COLO829 (cell line): ENCODE measurements at places on chromosomes 3 and 15.

- no peak for DNase-seq
Measured at GRCh38 chr15:58931987-58932588, 1.4 kb downstream of the SLTM start.

GRCh38 chr3:142210608-142211007 is 14.8 kb downstream of the GK5 start:
- DNase-seq = no peak

DNA sequence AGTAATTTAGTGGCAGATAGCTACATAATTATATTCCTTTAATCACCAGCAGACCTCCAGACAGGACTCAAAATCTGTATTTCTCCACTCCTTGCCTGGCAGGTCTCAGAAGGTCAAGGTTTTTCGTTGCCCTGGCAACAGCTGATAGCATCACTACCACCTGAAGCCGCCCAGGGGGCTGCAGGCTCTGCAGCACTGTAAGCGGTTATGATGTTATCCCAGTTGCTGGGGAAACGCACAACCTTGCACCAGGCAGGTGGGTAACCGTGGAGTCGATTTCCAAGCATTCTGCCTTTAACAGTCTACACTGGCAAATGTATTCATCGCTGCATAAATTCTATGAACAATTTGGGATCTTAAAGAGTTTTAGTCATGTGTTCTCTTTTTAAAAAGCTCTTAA is 756.3 kb downstream of the NTRK3 start:
- DNase-seq = no peak

DNA sequence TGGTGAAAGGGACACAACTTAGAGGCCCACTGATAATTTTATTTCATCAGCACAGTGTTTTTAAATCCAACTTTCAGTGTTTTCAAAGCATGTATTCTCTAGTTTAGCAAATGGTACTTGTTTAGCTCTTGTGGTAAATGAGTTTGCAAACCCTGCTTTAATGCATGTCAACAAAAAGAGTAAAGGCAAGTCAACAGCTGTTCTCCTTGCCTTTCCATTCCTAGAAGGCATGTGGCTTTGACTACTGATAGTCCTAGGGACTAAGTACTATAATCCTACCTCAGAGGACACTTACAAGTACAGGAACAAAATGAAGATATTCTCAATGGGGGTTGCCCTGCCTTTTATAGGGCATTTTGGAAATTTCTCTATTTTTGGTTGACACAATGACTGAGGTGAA is 13.1 kb downstream of the NPTN start:
- DNase-seq = no peak

DNA sequence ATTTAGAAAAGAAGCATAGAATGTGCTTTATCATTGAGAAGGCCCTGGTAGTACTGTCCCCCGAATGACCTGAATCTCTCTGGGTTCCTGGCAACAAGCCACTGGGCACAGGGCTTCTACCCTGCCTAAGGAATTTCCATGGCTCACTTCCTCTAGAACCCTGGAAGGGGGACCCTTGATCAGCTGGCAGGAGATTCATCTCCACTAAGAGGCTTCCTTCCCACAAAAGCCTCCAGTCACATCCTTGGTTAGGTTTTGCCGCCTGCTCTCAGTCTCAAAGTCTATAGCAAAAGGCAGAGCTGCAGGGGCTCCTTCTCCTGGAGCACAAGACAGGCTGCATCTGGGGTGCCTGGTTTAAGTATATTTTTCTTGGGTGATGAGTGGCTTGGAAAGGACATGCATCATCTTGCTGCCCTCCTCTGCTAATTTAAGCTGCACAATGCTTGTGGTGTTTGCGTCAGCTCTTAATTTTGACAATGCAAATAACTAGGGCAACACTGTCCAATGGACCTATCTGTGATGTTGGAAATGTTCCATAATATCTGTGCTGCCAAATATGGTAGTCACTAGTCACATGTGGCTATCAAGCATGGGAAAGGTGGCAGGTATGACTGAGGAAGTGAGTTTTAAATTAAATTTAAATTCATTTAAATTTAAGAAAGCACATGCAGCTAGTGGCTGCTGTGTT is 33.4 kb upstream of the RARRES1 start:
- no peak for DNase-seq

DNA sequence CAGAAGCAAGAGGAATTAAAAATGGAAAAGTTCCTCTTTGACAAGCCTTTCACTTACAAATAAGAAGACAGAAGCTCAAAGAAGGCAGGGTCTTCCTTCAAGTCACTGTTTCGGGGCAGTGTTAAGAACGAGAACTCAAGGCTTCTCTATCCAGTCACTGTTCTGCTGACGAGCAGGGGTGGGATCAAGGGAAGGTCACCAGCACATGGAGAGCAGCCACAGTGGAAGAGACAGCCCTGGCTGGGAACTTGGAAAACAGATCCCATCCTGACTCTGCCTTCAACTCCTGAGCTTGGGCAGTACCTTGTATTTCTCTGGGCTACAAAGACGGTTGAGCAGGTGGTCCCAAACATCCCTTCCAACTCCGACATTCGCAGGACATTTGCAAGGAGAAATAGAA is 111.5 kb upstream of the LPP start:
- no peak for DNase-seq
